ENCODE measurements at places on chromosomes 7 and 10.

GRCh38 chr10:22657566-22658225, 56.7 kb downstream of the PIP4K2A start:
- DNase-seq: no peak

DNA sequence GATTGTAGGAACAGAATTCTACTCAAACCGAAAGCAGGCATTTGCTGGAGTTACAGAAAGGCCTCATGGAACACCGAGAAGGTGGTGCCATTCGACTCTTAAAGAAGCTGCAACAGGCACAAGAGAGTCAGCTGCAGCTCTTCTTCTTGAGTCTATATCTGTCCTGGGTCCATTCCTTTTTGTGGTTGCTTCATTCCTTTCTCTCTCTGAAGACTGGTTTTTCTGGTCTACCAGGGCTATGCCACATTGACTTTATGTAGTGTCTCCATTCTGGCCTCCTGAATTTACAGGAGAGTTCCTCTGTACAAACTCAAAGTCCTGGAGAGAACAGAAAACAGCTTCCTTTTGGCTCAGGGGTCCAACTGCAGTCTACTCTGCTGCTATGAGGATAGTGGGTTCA, 132.8 kb downstream of the CFTR start:
- DNase-seq: no peak

- no peak for DNase-seq
Measured at GRCh38 chr10:96211764-96212163, 59.6 kb downstream of the BLNK start.

DNA sequence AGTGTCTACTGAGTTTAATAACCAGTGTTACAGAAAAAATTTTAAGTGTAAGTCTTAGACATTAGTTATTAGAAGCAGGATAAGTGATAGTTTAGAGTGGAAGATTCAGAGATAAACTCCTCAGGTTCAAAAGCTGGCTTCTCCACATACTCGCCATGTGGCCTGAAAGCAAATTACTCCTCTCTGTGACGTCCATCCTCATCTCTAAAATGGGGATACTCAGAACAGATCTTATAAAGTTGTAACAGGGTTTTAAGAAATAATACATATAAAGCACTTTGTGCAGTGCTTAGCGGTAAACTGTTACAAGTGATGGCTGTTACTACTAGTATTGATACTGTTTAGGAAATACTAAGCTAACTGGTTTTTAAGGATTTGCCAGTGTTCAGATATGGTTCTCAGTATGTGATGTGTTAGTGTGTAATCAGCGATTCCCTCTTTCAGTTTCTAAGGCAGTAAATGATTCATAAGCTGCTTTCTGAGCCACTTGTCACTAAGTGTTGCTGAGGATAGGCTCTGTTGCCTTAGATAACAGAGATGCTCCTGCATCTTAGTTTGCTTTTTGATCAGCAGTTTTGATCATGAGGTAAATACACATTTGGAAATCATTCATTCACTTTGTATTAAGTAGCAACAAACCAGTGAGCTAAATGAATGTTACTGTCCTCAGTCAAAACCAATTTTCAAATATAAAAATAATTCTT, 58.7 kb downstream of the CYP51A1 start:
- DNase-seq: no peak

- no peak for DNase-seq
Measured at GRCh38 chr10:31721096-31721495, 207.5 kb downstream of the ARHGAP12 start.

DNA sequence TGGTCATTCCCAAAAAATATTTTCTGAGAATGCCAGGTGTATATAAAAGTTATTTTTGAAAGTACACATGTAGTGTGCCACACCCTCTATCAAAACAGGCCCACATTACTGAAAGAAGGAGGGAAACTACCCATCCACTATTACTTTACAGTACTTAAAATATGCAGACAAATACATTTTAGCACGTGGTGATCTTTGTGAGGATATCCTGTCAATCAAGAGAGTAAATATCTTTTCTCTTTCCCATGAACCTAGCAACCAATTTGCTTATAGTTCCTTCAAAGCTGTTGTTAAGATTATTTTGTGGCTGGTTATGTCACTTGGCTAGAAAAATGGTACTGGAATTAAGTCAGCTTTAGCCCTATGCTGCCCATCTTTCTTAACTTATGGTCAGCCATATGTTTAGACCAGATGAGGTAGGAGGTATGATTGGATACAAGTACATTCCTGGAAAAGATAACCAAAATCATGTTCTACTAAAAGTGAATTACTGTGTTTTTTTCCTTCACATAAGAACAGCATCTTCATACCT, 70.1 kb downstream of the AUTS2 start:
- no peak for DNase-seq

DNA sequence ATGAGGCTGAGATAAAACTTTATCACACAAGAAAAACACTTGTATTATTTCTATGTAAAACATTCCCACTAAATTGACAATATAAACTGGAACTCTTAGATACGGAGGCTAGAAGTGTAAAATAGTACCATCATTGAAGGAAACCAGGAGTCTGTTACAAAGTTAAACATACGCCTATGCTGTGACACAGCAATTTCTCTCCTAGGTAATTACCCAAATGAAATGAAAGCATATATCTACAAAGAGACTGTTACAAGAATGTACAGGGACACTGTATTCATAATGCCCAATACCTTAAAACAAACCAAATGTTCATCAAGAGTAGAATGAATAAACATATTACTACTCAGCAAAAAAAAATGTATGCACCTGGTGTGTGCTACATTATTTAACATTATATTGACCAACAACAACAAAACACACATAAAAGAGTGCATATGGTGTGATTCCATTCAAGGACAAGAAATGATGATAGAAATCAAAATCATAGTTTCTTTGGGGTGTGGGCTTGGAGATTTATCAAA, 33.2 kb upstream of the ELAPOR2 start:
- DNase-seq: no peak

DNA sequence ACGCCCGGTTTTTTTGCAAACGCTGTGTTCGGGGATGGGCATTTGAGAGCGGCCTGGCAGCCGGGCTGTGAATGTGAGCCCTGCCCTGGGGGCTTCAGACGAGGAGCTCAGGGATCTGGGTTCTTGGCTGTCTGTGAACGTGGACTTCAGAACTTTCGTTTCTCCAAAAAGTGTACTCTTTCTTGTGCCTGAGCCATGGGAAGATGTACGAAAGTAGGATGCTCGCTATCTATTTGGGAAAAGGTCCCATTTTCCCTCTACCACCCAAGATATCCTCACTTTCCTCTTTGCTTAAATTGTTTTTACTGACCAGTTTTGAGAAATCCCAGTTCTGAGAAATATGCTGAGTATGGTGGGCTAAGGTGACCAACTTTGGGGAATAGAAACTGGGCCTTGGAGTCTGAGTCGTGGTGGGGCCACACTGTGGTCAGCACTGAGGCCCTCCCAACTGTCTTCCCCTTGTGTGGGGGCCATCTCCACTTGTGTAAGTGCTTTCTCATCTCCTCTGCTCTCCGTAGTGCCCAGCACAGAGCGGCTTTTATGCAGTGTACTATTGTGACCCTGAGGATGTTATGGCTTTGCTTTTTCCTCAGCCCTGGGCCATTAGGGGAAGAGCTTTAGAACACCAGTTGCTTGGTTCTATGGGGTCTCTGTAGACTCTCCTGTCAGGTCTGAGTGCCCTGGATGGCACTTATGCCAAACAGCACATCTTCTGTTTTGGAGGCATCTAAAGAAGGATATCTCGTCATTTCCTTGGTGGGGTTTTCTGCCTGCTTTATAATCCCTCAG, 918 bp downstream of the DBNL start:
- DNase-seq: no peak

DNA sequence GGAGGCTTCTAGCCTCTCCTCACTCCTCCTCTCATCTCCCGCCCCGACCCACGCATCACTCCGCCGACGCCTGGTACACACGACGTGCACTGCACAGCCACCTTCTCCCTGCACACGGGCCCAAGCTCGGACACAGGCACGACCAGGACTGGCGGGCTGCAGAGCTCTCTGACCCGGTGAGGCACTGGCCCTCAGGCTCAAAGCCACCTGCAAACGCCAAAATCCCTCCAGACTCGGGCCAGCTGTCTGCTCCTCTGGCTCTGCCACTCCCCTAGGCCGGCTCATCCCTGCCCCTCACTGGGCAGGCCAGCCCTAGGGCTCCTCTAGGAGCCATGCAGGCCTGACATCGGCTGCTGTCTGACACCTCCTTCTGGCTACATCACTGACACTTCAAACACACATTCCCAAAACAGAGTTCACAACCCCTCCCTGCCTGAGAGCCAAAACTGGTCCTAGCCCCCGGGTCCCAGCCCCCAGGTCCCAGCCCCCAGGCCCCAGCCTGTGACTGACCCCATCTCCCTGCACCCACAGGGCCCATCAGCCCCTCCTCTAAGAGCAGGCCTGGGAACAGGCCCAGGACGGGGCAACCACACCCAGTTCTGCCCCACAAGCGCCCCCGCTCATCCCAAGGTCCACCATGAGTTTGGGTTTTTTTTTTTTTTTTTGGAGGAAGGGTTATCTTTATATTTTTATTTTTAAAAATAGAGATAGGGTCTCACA, 35.1 kb downstream of the MAD1L1 start:
- DNase-seq: no peak

DNA sequence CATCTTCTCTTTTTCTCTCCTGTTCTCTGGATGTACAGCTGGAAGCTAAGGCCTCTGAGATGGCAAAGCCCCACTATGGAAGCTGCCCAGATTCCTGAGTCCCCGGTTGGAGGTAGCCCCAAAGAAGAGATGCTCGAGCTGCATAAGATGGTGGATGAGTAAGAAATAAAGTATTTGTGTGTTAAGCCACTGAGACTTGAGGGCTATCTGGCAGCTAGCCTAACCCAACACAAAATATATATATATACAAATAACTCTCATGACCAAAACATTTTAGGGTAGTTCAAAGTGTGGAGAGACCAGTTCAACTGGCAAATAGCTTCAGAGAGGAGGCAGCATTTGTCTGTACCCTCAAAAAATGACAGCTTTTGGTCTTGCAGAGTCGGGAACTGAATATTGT, 72.4 kb upstream of the PDE1C start:
- DNase-seq: no peak

- DNase-seq: no peak
Measured at GRCh38 chr10:111872591-111872990, 311.0 kb downstream of the GPAM start.

DNA sequence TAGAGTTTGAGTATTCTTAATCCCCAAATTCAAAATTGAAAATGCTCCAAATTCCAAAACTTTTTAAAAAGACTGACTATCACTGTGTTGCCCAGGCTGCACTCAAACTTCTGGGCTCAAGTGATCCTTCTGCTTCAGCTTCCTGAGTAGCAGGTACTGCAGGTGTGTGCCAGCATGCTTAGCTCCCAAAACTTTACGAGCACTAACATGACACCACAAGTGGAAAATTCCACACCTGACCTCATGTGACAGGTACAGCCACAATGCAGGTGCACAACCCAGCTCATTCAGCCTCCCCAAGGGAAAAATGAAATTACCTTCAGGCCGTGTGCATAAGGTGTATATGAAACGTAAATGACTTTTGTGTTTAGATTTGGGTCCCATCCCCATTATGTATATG, 16.5 kb downstream of the CDC123 start:
- DNase-seq: no peak

- DNase-seq: no peak
Measured at GRCh38 chr7:158372400-158373342, 215.0 kb downstream of the PTPRN2 start.

DNA sequence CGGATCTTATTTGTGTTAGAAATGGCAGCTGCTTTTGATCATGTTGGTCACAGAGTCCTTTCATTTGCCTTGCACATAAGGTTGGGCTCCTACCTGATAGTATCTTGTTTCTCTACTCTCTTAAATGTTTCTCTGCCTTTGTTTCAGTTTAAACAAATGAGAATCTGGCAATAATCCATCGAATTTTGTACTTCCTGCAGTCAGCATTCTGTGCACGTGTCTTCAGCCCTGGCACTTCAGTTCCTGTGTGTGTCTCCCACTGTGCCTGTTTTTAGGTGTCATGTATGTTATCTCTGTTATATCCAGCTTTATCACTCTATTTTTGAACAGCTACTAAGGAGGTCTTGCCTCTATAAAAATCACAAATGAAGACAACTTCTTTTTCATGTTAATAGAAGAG, 28.4 kb upstream of the PTER start:
- no peak for DNase-seq

- DNase-seq: no peak
Measured at GRCh38 chr10:63527401-63527800, 6.2 kb downstream of the REEP3 start.

- DNase-seq: no peak
Measured at GRCh38 chr7:44094883-44095592, 9.1 kb upstream of the AEBP1 start.

DNA sequence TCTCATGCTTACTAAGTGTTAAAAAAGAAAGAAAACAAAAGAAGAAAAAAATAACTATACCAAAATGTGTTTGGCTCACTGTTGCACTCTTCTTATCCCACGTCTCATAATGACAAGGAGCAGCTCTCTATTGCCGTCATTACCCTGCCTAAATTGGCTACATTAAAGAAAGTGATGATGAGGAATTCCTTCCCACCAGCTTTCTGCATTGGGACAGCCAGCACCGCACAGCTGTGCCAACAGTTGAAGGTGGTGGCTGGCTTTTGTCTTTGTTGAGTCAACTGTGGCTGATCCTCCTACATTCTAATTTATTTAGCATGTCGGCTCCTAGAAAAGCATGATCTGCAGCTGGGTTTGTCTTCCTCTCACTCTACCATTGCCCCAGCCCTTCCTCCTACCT, 751.8 kb downstream of the KCNMA1 start:
- no peak for DNase-seq

DNA sequence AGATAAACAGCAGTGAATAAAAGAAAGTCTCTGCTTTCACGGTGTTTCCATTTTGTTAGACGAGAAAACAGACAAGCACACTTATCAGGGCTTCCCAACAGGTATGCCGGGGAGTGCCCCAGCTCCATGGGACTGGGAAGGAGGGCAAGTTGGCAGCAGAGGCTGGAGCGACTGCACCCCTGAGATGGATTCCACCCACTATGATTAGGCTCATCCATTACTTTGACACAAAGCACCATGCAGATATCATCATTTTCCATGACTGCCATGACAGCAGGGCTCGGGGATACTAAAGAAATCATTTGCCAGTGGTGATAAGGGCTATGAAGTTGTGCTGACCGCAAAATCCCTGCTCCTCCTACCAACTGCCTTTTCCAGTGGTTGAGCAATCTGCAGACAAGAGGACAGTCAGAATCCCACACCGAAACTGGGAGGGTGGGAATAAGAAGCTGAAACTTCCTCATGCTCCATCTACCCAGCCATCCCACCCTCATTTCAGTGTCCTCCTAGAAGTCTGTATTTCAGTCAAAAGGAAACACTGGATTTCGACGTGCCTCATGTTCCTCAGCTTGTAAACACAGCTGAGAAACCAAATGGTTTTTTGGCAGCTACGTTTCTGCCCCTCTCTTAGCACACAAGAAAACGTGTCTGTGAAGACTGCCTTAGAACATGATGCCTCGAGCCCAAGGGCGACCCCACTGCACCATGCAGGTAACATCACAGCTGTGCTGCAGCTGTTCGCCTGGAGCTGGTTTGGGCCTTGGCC, 15.5 kb downstream of the CREB3L2 start:
- DNase-seq: no peak

- DNase-seq: no peak
Measured at GRCh38 chr10:132341017-132341416, 9.0 kb downstream of the LRRC27 start.

Data from stimulated activated CD8-positive, alpha-beta memory T cell treated with anti-CD3 and anti-CD28 coated beads, Interleukin-15, amount 100 ng/mL, for 48 hours (primary cell).